ENCODE measurements at places on chromosomes 2 and 18.

- no peak for DNase-seq
Observed at GRCh38 chr2:145203891-145204290, 684.0 kb upstream of the ZEB2 start.

DNA sequence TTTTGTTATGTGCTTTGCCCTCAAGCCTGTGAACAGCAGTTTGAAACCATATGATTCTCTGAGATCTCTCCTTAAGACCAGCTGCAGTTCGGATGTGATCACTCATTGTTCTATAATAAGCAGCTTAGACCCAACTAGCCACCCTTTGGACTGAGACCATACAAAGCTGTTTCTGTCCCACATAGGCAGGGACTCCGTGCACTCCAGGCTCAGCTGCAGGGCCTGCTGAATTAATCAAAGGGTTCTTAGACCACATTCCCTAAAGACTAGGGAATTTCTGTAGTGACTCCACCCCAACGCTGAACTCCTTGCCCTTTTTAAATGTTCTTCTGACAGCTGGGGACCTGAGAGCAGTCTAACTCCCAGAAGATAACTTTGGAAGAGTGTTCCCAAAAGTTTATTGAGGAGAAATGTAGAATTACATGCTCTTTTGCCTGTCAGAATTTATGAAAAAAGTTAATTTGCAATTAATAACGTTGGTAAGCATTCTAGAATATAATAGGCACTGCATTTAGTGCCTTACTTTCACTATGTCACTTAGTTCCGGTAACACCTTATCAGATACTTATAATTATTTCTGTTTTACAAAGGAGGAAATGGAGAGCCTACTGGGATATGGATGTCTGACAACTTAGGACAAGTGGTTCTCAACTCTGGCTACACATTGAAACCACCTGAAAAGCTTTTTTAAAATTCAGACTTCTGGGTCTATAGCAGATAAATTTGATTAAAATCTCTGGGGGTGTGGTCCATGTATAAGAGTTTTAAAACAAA, 42.3 kb downstream of the GULP1 start:
- no peak for DNase-seq

- no peak for DNase-seq
Observed at GRCh38 chr2:191170301-191170636, 19.5 kb upstream of the STAT4 start.

GRCh38 chr2:65846989-65847678, 414.7 kb upstream of the SPRED2 start:
- no peak for DNase-seq

DNA sequence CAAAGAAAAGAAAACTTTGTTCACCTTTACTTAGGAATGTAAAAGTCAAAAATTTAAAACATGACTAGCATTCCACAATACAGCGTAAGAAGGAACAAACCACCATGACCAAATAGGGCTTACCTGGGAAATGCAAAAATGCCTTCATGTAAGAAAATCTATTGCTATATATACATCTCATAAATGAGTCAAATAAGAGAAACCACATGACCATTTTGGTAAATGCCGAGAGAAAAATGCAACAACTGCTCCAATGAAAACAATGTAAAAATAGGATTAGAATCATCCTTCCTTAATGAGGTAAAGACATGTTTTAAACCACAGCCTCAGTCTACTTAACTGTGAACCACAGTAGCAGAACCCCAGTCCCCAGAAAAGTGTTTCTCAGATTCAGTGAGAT, 49.4 kb downstream of the TGOLN2 start:
- no peak for DNase-seq

DNA sequence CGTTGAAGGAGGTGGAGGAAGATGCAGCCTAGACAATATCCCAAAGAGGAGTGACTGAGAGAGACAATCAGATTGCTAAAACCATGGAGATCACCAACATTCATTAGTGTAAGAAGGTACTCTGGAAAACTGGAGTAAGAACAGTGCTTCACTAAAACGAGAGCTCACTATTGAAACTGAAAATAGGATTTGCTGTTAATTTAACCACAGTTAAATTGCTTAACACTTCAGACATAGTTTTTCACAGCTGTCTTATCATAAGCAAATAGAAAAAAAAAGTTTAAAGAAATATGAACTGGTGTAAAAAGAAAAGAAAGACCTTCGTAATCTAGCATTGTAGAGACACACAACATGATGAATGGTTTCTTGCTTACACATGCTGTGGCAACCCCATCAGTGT, 1049.8 kb upstream of the CHAC2 start:
- DNase-seq = no peak

GRCh38 chr2:108820482-108820881, 33.9 kb downstream of the CCDC138 start:
- DNase-seq = no peak

- DNase-seq = no peak
Observed at GRCh38 chr2:140552634-140553033, 1578.2 kb downstream of the LRP1B start.

GRCh38 chr2:217794133-217794986, 208.4 kb downstream of the TNS1 start:
- DNase-seq = no peak

GRCh38 chr2:207768866-207769596, 675 bp downstream of the FZD5 start:
- DNase-seq = no peak

GRCh38 chr2:237547841-237548416, 18.4 kb upstream of the PRLH start:
- no peak for DNase-seq

DNA sequence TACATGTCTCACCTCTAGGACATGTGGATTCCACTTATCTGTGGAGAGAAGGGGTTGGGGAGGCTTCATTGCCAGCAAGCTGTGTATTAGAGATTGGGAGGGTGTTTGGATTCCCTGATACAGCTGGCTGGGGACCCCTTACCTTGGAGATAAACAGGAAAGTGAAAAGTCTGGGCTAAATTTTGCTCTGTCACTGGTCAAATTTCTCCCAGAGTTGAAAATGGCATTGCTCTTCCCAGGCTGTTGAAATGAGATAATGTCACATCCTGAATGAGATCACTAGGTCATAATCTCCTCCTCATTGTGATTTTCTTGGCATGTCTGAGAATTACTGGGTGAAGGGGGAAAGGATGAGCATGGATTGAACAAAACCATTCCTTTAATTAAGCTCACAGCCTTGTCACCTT, 265.0 kb upstream of the PARD3B start:
- no peak for DNase-seq

DNA sequence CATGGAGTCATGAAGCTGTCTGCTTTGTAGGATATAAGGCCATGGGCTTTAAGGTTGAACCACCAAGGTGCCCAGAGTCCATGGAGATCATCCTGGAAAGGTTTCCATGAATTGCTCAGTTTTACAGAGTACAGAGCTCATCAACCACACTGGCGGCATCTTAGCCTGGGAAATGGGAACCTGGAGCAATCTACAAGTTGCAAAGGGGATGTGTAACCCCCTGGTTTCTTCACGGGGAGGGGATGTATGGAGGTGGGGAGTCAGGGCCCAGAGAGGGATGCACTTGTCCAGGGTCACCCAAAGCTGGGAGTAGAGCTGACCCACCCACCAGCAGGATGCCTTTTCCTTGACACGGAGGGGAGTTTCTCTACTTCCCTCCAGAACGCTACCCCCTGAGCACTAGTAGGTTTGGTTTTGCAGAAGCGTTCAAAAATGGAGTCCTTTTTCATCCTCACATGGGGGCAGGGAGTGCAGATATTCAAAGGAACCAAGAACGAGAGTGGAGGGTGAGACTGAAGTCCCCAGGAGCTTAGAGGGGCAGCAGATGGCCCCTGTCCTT, 7.2 kb downstream of the TMEM37 start:
- no peak for DNase-seq

All from NCI-H1048 (cell line).